ENCODE measurements at places on chromosomes 4 and X.

- DNase-seq: no peak
These were observed 561.3 kb downstream of the IL1RAPL1 start for GRCh38 chrX:29148511-29148910.

DNA sequence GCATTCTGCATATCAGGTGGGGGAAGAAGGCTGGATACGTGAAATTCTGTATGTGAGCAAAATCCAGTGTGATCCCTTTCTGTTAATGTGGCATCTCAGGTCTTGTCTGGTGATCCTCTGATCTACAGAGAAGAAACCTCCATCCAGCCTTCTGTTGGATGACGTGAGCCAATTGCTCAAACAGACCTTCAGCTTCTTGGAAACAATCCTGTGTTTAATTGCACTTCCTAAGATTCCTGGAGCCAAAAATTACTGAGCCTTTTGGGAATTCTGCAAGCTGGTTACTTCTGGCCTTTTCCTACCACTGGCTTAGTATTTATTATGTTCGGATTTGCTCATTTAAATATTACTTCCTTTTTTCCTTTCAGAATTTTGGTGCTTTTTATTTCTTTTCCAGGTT, 51.2 kb downstream of the TRIML1 start:
- DNase-seq: no peak

GRCh38 chrX:149938427-149938880, at the start of gene EOLA2:
Gene EOLA2, minus strand, starts transcription at chrX:149938491. Its CDS starts 4,617 bp downstream, at chrX:149933874.
- peak; percentile 79 for DNase-seq

- DNase-seq: no peak
These were observed 69.8 kb downstream of the ZNF827 start for GRCh38 chr4:145868637-145869409.

- no peak for DNase-seq
These were observed 631.7 kb downstream of the SMARCA1 start for GRCh38 chrX:128891554-128891953.

GRCh38 chrX:56000174-56000573, 232.0 kb upstream of the KLF8 start:
- DNase-seq: no peak

DNA sequence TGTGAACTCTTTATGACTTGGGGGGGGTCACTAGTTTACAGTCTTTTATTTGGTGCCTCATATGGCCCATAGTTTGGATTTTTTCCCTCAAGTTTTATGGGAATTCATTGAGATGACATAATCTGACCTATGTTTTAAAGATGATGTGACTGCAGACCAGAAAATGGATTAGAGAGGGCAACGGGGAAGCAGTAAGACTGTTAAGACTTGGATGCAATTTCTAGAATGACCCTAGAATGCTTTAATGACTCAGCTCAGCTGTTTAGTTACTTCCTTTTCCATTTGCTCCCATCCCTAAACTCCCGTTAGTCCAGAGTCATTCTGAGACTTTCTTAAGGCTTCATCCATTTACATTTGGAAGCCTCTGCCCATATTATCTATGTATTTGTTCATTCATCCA, 59.9 kb upstream of the PDGFRA start:
- no peak for DNase-seq

GRCh38 chrX:129572422-129572821, 32.4 kb downstream of the OCRL start:
- DNase-seq: no peak

- DNase-seq: no peak
These were observed 11.8 kb upstream of the HSD17B10 start for GRCh38 chrX:53445977-53446376.

- DNase-seq: no peak
These were observed 136.0 kb downstream of the NKX6-1 start for GRCh38 chr4:84362896-84363655.

DNA sequence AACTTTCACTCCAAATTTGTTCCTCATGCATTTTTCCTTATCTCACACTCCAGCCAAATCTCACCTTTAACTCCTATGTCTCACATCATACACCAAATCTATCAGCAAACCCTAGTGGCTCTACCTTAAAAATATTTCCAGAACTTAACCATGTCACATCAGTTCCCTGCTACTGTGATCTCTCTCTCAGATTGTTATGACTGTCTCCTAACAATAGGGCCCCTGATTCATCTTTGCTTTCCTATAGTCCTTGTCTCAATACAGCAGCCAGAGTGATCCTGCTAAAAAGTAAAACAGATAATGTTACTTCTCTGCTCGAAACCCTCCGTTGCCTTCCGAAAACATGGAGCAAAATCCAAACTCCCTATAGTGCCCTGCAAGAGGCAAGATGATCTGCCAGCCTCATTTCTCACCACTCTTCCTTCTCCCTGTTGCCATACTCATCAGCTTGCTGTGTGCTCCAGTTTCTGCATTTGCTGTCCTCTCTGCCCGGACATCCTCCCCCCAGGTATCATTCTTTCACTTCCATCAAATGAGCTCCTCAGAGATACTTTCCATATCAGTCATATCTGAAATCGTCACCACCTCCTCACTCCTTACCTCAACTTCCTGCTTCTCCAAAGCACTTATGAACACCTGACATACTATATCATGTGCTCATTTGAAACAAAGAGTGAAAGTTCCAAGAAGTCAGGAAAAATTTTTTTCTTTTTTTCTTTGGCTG, 293.4 kb upstream of the NR3C2 start:
- no peak for DNase-seq

- DNase-seq: no peak
These were observed 89.7 kb upstream of the CBR4 start for GRCh38 chr4:169099771-169100180.

DNA sequence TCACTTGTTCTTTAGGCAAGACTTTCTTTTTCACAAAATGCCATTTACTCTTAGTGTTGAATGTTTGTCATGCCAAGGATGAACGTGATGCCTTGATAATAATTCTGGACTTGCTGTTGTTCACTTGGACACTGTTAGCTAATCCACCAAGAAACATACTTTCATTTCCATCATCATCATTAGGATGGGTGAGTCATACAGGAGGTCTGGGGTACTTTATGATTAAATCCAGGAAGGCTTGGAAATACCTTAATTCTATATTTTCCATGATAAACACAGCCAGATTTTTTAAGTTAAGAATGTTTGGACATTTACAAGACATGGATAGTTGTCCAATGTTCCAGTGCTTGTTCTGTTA, 260.7 kb upstream of the GIMD1 start:
- no peak for DNase-seq

- DNase-seq: no peak
These were observed 90.8 kb downstream of the GATB start for GRCh38 chr4:151669990-151670389.

DNA sequence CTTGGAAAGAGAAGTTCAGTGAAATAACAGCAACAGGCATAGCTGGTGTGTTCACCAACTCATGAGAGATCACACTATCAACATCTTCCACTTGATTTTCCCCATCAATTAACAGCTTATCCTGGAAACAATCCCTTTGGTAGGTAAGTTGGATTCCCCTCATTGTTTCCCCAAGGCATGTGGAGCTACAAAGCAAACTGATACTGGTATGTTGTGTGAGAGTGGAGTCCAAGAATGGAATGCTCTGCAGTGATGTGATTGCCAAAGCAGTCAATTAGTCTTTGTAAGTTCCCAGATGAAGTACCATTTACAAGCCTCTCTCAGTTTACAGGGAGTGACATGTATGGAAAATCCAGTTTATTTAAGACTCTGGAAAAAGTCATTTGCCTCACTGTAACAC, 13.7 kb upstream of the XAGE2 start:
- no peak for DNase-seq

DNA sequence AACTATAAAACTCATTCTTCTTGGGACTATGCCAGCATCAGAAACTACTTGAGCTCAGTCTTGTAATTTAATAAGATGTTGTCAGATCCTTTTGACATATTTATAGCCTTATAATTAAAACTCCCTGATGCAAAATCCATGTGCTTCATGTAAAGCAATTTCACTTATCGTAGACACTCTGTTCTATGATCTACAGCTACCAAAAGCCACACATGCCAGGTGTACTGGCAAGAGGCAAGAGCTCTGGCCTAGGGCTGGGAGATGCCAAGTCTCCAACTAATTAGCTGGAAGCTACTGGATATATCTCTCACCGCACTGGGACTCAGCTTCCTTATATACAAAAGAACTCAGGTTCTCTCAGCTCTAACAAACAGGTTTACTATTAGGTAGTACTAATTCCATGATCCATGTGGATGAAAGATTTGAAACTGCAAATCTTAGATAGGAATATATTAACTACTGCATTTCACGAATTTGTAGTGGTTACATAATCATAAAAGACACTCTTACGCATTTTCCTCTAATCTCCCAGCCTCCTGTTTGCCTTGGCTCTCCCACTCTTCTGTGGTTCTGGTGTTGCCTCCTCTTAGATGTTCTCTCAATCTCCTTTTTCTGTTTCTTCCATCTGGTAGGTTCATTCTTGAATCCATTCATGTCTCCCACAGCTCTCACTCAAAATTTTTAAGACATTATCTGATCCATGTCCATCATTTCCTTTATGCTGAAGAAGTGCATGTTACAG, 103.0 kb downstream of the HHIP start:
- DNase-seq: no peak

DNA sequence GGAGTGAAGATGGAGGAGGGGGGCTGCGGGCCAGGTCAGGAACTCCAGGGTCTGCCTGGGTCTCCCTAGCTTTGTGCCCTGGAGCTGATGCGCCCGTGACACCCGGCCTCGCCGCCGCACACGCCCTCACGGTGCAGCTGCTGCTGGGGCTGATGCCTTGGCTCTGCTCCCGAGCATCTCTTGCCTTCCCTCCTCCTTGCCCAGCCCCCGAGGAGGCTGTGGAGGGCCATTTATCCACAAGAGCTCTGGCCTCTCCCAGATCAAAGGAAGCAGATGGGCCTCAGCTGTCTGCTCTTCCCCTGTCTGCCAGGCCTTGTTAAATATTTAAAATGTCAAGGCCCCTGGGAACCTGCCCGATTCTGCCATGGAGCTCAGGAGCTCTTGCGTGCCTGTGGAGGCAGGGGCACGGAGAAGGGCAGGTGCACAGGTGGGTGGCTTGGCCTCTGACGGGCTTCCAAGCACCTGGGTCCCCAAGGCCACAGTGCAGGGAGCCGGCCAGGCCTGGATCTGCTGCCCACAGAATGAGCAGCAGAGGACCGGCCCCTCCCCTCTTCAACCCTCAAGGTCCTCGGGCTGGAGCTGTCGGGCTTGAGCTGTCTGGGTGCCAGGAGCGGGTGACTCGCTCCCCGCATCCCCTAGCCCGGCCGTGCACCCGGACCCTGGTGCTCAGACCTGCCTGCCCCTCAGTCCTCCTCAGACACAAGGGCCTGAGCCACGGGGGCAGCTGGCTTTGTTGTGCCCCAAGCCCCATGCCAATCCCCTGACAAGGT, 20.3 kb downstream of the ATP2B3 start:
- DNase-seq: no peak

GRCh38 chr4:143148521-143148920, 36.2 kb upstream of the USP38 start:
- no peak for DNase-seq

- no peak for DNase-seq
These were observed 97.4 kb downstream of the SHOX start for GRCh38 chrX:727738-728621.

DNA sequence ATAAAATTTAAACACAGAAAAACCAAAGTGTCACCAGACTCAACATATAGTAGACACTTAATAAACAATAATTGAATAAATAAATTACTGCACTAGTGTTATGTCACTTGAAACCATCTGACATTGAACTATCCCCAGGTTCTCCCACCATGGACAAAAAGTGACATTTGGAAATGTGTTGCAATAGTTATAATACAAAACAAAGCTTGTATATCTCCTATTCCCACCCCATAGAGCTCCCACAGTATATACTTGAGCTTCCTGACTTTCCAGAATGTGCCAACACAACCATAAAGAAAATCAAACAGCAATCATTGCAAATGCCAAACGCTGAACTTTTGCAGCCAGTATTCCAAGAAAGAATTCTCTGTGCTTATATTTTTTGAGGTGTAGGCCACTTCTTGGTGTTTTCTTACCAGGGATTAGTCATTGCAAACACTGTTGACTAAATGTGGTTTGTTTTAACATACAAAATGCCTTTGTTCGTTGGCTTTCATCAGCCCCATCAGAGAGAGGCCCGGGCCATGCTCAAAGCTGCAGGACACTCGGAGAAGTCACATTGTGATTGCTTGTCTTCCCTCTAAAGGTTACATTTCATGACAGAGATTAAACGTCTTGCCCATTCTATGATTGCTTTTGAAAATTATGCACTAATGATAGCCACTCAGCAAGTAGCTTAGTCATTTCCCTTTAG, 33.8 kb downstream of the PPARGC1A start:
- DNase-seq: no peak

GRCh38 chr4:70518716-70519115, 347 bp downstream of the AMTN start:
- DNase-seq: no peak

GRCh38 chrX:78024349-78025059, 55.1 kb upstream of the PGAM4 start:
- DNase-seq: no peak

DNA sequence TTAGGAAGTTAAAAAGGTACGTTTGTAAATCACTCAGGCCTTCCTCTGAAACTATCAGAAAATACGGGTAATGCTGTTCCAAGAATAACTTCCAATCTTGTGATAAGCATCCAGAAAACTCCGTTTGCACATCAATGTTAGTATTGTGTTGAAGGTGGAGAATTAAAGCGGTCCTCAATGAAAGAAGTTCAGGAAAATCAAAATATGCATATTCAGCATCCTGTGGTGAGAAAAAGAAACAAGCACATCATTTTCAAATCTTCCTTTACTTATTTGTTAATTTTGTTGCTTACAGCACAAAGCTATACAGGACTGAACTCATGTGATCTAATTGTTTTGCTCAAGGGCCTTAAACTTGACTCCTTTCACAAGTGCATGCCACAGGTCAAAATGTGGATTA, 18.5 kb downstream of the DDX60L start:
- DNase-seq: no peak

GRCh38 chr4:25667931-25668557, 12.4 kb downstream of the SLC34A2 start:
- DNase-seq: no peak

GRCh38 chr4:6852582-6852981, 57.0 kb upstream of the TBC1D14 start:
- DNase-seq: no peak

DNA sequence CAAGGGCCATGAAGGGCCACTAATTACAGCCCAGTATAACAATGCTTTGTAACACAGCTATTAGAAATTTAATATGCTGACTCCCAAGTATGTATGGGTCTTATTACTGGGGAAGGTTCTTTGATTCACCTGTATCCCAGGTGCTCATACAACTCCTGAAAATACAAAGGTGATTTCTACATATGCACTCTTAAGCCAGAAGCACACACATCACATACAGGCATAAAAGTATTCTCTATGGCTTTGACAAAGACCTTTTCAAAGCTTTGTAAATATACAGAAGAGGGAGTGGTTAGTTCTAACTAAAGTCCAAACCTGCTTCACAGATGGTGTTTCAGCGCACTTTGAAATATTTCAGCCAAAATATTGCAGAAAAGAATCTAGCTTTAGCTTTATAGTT, 191.5 kb downstream of the SNCA start:
- DNase-seq: no peak
